ENCODE measurements at places on chromosomes 3 and 15.

GRCh38 chr15:31403096-31403495 lies 76.5 kb downstream of the KLF13 start:
- DNase-seq, result no peak

DNA sequence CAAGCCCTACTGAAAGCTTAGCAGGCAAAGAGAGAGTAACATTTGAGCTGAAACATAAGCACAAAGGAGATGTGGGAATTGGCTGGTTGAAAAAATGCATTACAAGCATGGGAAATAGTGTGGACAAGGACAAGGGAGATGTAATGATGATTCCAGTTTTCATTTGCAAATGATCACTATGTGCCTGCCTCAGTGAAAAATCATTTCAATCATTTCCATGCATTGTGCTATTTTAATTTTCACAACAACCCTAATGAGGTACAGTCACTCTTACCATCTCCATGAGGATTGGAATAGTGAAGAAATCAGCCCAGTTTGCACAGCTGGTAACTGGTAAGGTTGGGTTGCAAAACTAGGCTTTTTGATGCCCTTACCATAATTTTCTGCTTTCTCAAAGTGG lies 123.2 kb downstream of the ARNT2 start:
- no peak for DNase-seq

DNA sequence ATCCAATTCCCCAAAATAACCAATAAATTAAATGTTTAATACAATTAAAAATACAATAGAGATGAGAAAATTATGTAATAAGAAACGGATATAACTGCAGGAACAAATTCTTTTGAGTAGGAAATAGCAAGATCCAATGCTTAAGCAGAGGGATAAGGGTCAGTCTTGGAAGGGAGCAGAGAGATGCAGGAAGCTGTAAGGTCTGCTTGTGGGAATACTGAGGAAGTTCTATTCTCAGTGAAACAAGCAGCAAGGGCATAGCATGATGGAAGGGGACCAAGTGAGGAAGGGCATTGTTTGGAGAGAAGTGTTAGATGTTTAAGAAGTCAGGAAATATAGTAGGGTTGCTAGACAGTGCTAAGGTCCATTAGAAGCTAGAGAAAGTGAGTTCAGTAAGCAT lies 409.0 kb downstream of the TBC1D5 start:
- no peak for DNase-seq

DNA sequence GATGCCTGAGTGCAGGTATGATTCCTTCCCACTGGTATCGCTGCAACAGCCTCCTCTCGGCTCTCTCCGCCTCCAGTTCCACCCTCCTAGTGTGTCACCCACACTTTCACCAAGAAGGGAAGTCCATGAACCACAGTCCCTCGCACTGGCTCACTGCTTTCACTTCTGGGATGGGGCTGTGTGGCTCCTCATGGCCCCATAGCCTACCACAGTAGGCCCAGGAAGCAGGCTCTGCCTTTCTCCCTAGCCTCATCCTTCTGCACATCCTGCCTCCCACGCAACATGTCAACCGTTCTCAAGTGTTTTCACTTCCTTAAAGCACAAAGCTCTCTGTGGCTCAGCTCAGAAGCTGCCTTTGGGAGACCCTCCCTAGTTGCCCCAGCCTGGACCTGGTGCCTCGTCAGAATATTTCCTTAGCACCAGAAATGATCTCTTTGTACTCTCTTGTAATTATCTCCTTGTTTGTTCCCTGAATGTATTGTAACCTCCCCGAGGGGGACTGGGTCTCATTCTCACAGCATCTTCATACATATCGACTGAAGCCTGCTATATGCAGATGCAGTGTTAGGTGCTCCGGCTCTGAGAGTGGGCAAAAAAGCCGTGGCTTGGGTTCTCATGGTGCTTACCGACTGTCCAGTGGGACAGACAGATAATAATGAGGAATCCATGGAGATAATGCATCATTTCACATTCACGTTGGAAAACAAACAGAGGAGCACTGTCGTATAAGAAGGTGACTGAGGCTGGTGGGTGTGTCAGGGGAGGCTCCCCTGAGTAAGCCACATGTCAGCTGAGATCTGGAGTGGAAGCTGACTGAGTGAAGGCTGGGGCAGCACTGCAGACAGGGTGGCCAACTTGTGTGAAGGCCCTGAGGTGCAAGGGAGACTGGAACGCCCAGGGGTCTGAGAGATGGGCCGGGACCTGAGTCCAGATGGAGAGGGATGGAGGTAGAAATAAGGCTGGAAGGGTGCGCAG lies 107.1 kb downstream of the DGKG start:
- DNase-seq, result no peak

- DNase-seq, result no peak
Measured at GRCh38 chr15:88987591-88987933, 74.4 kb upstream of the MFGE8 start.

DNA sequence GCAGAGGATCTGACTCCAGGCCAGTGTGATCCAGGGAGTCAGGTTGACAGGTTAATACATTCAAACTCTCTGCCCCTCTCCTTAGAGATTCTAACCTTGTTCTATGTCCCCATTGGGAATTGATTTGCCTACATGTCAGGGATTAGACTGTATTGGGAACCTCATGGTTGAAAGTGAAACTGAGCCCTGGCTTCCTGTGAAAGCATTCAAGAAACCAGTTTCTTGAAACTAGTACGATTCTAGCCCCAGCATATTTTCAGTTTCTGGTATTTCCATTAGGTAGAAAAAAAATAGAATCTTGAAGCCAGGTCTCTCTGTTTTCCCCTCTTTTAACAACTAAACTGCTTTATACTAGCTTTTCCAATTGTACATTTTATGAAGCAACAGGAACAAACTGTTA lies 140.4 kb upstream of the ABI3BP start:
- DNase-seq, result peak; percentile 4

GRCh38 chr3:108877901-108878300 lies 55.3 kb downstream of the TRAT1 start:
- no peak for DNase-seq

- DNase-seq, result no peak
Measured at GRCh38 chr15:92751528-92751927, 96.0 kb upstream of the FAM174B start.

- no peak for DNase-seq
Measured at GRCh38 chr3:55066551-55067047, 138.7 kb upstream of the LRTM1 start.

GRCh38 chr3:113232342-113232741 lies 21.0 kb downstream of the BOC start:
- no peak for DNase-seq

- no peak for DNase-seq
Measured at GRCh38 chr3:84772841-84773240, 185.9 kb upstream of the CADM2 start.

GRCh38 chr3:169554611-169555010 lies 108.9 kb downstream of the MECOM start:
- no peak for DNase-seq

DNA sequence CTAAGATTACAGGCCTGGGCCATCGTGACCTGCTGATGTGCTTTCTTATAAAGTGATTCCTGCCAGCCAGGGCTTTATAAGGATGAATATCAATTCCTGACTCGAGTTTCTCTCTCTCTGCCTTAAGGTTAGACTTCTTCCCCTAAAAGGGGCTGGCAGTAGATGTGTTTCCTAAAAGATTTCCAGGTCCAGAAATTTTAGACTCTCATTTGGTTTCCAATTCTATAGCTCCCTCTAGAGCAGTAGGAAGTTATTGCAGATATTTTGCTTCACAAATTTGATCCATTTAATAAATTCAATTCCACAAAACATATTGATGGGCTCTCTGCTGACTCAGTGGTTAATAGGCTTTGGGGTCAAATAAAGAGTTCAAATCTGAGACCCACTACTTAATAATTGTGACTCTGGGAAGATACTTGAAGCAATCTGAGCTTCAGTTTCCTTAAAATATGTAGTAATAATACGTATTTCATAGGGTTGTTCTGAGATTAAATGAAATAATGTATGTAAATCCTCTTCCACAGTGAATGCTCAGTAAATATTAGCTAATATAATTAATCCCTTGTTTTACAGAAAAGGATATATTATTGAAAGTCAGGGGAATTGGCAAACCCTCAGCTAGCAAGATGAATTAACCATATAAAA lies 2.1 kb downstream of the TRIM69 start:
- peak; percentile 62 for DNase-seq

DNA sequence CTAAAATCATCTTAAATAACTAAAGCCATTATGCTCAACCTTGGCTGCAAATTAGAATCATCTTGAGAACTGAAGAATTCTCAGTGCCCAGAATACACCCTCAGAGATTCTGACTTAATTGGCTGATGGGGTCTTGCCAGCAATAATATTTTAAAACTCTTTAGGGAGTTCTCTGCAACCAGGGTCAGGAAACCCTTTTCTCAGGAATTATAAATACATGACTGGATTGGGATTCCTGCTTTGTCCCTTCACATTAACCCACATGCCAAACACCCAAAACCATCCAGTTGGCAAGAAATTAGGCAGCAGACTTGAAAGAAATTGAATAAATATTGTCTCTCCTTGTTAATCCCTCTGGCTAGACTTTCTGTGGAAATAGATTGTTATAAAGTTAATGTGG lies 482.3 kb upstream of the NECTIN3 start:
- no peak for DNase-seq

DNA sequence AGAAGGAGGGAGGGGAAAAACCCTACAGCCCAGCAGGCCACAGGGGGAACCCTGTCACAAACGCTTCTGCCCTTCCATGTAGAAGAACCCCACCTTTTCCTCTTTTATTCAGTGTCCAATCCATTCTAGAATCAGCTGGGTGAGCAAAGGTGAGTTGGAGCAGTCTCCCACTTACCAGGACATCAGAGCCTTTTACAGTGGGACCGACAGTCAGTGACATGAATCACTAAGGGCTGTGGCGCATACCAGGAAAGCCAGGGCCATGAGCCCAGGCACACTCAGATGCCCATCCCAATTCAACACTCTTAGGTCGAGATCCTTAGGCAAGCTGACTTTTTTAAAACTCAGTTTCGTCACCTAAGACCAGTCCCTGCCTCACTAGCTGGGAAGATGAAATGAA lies 146.1 kb downstream of the AQP9 start:
- no peak for DNase-seq

DNA sequence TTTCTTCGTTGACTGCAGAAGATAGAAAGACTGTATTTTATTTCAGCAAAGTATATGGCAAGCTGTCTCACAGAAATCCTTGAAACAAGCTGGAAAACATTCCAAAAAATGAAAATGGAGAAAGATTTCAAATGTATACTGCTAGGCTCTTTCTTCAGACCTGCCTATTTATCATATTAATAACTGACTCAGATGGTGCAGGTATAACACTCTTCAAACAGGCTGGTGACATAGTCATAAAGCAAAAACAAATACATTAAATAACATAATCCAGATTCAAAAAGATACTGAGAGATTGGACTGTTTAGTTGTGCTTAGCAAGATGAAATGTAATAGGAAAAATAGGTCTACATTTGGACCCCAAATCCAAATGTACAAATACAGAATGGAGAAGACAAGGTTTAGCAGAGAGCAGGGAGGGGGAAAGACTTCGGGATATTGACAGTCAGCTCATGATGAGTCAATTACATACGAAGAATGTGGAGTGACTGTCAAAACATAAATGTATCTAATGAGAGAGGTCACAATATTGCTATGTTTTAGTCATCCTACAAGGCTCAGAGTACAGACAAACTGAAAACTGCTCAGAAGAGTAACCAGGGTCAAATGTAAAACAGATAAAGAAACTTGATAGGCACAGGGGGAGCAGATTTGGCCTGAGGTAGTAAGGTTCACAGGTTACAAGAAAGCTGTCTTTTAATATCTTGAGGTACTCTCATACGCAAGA lies 88.7 kb downstream of the DMXL2 start:
- DNase-seq, result no peak

- DNase-seq, result peak; percentile 31
Measured at GRCh38 chr3:127694467-127695215, 21.9 kb downstream of the ABTB1 start.

GRCh38 chr15:88074386-88074785 lies 182.2 kb downstream of the NTRK3 start:
- DNase-seq, result no peak

DNA sequence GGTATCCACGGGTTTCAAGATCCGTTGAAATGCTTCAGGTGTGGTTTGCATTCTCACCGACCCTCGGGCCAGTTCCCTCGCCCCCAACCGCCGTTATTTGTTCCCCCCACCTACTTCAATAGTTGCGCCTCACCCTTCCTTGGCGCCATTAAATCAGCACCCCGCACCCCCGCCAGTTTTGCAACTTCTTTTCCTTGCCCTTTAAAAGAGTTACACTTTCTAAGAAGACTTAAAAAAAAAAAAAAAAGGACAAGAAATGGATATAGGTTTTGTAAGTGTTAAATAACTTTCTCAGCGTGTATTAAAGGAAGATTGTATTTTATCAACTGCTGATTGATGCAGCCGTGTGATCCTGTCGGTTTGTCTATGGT lies 87.2 kb downstream of the NR2F2 start:
- no peak for DNase-seq

DNA sequence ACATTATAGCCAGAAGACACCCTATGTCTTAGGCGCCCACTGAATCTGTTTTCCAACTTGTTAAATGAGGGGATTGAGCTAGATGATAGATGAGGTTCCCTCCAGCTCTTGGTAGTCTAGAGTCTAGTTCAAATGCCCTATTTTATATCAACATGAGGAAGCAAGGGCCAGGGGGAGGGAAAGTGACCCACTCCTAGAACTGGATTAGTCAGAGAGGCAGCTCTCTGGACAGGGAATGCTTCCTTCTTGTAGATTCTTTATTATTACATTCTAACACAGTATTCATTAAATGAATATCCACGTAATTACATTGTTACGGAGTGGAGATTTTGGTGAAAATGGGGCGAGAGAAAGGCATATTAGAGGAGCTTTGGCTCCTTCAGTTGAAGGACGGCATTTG lies 89.5 kb downstream of the RAD18 start:
- DNase-seq, result no peak

- DNase-seq, result peak; percentile 92
Measured at GRCh38 chr15:64894395-64895056, 17.2 kb upstream of the ANKDD1A start.

- no peak for DNase-seq
Measured at GRCh38 chr3:149473357-149474249, 894 bp upstream of the TM4SF4 start.

- DNase-seq, result peak; percentile 22
Measured at GRCh38 chr3:31132132-31132769, 237.8 kb upstream of the GADL1 start.

- DNase-seq, result peak; percentile 51
Measured at GRCh38 chr3:42547401-42547945, 34.3 kb downstream of the SEC22C start.

GRCh38 chr15:25719101-25719985 lies 143.8 kb downstream of the ATP10A start:
- DNase-seq, result no peak

DNA sequence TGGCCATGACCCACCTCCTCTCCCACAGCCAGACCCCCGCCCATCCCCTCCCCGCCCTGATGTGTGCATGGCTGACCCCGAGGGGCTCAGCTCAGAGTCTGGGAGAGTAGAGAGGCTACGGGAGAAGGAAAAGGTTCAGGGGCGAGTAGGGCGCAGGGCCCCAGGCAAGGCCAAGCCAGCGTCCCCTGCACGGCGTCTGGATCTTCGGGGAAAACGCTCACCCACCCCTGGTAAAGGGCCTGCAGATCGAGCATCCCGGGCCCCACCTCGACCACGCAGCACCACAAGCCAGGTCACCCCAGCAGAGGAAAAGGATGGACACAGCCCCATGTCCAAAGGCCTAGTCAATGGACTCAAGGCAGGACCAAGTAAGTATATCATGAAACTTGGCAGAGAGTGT lies 11.7 kb downstream of the MAP1A start:
- no peak for DNase-seq

GRCh38 chr3:115099986-115100571 lies 47.0 kb downstream of the ZBTB20 start:
- DNase-seq, result peak; percentile 66

Measured in central memory CD4-positive, alpha-beta T cell (primary cell).